Globus pallidus (tissue), 1 donor: ENCODE measurements at places on chromosomes 12 and 14.
A peak's percentile ranks its signal among the peaks of the same experiment; 100 is the strongest.

GRCh38 chr14:52363041-52363704 is 49.1 kb downstream of the PTGER2 start:
- DNase-seq = no peak

GRCh38 chr12:104136577-104136976 is 1.4 kb downstream of the NFYB start:
- DNase-seq = no peak

DNA sequence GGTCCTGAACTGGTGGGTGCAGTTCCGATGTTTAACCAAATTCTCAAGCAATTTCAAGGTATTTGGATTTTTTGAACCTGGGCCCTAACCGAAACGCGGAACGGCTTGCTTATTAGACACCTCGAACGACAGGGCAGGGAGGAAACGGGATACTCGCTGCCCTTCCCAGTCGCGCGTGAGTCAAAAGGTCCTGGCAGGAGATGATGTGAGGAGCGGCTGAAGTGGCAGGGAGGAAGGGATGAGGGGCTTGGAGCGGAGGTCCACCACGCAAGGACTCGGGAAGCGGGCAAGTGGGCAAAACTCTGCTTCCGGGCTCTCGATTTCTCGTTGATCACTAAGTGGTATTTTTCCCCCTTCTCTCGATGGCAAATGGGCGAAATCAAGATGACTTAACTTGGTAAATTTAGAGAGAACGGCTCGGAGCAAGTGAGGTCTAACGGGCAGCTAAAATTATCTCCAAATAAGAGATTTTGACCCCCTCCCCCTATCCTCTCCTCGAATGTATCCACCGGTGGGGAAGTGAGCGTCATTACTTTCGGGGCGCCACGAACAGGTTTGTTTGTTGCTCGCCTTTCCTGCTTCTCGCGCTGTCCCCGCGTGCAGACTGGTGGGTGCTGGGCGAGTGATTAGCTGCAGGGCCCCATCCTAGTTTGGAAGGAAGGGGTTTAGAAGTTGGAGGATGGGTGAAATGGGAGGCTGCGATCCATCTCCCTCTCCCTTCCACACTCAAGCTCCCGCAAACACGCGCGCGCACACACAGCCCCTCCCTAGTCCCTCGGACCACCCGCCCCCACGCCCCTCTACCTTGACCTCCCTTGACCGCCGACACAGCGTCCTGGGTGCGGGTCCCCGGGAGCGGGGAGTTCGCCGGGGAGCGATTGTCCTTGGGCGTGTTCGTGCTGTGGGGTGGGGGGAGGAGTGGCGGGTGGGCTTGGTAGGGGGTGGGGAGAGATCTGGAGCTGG is 986 bp upstream of the NTF3 start:
- DNase-seq = no peak

DNA sequence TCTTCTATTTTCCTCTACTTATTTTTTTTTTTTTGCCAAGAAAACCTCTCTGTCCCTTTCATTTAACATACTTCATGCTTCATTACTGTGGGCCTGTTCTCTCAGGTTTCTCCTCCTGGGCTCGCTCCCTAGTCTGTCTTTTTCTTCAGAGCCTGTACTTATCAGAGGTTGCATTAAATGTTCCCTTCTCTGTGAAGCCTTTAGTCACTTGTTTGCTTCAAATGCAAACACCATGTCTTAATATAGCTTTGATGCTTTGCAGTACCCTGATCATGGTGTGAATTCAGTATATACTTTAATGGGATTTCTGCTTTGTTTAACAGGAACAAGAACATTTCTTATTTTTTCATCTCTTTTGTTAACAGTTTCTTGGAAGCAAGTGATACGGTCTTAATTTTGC is 72.7 kb upstream of the DNM1L start:
- DNase-seq = no peak

DNA sequence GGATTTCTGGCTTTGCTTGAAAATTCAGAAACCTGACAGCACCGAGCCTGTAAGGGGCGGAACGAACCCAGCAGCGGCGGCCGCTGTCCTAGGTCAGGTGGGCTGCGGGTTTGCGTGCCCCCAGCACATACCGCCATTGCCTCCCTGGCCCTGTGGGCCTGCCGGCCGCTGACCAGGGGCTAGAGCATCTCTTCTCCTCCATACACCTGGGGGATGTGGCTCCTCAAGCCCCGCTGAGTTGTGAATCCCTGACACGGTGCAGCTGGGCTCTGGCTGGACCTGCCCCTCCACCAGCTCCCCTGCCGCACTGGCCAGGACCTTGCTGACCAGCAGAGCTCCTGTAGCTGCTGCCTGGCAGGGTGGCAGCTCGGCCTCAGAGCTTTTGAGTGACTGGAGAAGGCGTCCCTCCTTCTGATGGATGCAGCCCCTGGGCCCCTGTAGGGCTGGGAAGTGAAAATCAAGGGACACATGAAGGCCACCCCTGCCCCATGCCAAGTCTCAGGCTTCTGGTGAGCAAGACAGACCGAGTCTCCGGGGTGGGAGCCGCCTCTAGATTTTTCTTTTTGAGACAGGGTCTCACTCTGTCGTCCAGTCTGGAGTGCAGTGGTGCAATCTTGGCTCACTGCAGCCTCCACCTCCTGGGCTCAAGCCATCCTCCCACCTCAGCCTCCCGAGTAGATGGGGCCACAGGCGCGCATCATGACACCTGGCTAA is 184.9 kb upstream of the SFSWAP start:
- no peak for DNase-seq

DNA sequence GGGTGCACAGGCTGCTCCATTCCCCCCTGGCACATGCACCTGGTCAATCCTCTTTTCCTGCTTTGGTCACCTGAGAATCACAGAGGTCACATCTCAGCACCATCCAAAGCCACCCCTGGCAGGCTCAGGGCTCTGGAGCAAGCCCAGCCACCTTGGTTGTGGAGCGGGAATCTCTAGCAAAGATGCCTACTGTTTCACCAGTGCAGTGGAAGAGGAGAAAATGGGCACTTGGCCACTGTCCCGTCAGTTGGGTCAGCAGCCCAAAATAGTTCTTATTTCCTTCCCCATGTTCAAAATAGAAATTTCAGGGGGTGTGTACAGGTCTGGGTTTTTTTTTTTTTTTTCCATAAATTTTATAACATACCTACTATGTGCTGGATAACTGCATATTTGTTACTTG is 18.3 kb downstream of the RTL1 start:
- no peak for DNase-seq

DNA sequence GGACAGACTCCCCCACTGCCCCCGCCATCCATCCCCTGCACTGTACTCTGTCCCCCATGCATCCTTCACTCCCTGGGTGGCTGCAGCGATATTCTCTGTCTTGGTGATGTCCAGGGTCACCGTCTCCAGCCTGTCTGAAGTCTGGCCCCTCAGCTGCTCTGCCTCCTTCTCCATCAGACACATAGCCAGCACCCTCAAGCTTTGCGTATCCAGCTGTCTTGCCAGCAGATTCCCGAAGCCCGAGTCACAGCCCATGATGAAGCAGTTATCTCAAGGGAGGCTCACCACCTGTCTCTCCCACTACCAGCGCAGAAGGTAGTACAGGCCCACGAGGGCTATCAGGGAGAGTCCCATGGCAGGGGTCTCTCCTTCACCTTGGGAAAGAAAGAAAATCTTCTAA is 77.8 kb downstream of the HSD17B6 start:
- DNase-seq = no peak

DNA sequence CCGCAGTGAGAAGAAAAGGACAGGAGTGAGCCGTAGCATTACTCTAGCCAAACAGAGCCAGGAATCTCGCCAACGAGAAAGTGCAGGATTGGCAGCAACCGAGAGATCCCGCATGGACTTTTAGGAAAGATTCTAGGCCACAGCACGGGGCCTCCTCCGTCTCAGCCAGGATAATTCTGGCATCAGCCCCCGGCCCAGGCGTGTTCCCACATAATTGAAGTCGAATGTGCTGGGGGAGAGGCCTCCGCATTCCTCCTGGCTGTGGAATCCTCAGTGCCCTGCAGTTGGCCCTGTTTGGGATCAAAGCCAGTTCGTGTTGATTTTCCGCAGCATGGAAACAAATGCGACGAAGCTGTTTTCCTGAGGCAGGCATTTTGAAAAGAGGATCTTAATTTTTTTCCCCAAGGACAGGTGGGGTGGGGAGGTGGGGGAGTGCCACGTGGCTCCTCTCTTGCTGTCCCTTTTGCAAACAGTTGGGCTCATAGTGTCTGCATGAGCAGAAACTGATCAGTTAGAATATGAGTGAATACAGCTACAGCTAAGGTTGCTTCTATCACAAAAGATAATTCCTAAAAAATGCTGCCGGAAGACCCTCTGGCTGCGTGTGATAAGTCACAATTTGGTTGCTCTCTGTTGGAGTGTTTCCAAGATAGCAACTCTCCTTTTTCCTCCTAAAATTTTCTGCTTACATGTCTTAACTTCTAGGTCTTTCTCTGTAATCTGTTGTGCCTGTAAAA is 37.3 kb upstream of the ATXN2 start:
- DNase-seq = peak; percentile 60

GRCh38 chr14:81668626-81669274 is 135.1 kb upstream of the SEL1L start:
- DNase-seq = no peak

DNA sequence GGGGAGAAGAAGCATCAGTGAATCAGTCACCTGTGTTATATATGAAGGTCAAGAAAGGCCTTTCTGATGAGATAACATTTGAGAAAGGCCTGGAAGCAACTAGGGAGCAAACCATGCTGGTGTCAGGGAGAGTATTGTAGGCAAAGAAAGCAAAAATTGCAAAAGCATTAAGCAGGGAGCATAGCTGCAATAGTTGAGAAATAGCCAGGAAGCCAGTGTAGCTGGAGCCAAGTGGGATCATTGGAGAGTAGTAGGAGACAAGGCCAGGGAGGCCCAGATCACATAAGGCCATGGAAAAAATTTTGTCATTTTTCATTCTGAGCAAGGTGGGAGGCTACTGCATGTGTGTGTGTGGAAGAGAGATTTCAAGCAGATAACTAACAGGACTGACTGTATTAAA is 18.8 kb upstream of the MAGOHB start:
- no peak for DNase-seq

DNA sequence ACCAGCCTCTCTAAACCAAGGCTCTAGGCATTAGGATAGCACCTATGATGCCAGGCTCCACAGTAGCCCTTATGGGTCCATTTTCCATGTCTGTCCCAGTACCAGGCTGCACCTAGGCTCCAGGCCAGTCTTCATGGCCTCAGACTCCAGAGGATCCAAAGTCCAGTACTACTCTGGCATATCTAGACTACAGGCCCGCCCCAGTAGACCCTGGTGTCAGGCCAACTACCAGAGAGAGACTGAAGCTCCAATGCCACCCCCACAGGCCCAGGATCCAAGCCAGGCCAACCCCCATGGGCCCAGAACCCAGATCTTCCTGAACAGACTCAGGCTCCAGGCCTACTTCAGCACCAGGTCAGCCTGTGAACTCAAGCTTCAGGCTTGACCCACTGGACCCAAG is 287.0 kb downstream of the KCNC2 start:
- no peak for DNase-seq
